ENCODE measurements at places on chromosomes 2 and 18.
A peak's percentile ranks its signal among the peaks of the same experiment; 100 is the strongest.

DNA sequence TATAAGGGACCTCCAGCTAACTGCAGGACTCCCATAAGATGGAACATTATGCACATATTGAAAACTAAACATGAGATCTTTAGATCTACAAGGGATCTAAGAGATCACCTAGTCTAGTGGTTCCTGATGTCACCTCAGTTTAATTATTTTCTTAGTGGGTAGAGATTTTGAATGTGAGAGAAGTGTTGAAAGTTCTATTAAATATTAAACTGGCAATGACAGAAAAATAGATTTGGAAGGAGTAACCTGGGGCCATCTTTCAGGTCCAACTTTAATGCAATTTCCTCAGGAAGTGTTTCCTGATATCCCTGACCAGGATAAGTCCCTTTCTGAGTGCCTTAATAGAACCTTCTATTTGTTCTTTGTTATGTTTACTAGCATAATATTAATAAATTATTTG lies 29.1 kb upstream of the CPS1 start:
- no peak for DNase-seq

- DNase-seq, result no peak
Observed at GRCh38 chr18:54948350-54948837, 10.9 kb downstream of the CCDC68 start.

GRCh38 chr2:238510911-238511613 lies 84.3 kb downstream of the ASB1 start:
- no peak for DNase-seq

- no peak for DNase-seq
Observed at GRCh38 chr18:79552140-79552631, 127.4 kb upstream of the CTDP1 start.

DNA sequence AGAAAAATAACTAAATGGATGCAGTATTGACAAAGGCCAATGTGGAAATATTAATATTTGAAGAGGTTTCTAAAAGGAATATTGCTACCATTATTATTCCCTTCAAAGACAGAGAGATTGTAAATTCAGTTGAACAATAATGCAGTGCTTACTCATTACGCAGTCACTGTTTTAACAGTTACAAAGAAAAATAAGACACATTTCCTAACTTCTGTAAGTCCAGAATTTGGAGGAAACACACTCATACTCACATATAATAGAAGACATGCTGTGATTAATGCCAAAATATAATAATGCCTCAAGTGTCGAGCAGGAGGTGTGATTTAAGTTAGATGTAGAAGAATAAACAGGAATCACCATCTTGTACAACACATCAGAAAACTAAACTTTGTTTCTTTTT lies 389.2 kb downstream of the FBXO15 start:
- DNase-seq, result no peak

DNA sequence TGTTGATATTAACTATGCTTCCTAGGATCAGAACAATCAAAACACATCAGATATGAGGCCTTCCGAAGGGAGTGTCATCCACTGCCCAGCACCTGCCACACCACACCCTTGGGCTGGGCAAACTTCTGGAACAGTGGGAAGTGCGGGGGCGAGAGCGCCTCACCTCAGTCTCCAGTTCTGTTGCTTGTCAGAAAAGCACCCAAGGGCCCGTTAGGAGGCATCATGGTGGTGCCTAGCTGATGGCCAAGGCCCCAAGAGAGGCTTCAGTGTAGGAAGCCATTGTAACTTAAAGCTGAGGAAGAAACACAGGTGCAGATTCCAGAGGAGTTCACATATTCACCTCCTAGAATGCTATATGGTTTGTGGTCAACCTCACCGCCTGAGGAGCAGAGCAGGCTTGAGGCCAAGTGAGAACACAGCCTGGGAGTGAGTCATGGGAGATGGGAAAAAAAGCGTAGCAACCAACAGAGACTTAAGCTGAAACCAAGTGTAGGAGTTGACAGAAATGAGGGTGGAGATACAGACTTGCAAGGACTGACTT lies 85.1 kb upstream of the ATL2 start:
- no peak for DNase-seq

DNA sequence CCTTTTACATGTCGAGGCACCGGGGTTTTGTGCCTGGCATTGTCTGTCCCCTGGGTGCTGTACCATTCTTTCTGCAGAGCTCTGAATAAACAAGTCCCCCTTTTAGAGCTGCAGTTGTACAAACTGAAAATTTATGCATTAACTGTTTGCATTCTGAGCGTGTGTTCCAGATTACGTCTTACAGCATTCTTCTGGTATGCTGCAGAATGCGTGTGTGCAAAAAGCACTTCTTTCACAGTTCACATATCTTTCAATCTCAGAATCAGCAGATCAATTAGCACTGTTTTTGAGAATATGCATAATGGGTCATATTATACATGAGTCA lies 27.5 kb downstream of the MEIS1 start:
- DNase-seq, result no peak

DNA sequence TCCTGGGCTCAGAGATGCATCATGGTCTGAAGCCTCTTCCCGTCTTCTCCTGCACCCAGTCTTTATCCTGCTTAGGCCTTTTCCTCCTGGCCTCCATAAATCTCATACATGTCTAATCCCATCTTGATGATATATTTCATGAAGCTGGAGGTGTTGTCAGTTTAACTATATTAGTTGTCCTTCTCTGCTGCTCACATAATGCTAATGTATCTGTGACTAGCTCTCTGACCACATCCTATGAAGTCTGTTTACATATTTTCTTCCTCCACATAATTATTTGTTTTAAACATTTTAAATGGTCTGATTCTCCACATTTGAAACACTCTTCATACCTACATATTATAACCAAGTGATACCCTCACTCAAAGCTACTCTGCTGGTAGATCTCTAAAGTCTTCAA lies 315.2 kb upstream of the RND3 start:
- DNase-seq, result no peak

DNA sequence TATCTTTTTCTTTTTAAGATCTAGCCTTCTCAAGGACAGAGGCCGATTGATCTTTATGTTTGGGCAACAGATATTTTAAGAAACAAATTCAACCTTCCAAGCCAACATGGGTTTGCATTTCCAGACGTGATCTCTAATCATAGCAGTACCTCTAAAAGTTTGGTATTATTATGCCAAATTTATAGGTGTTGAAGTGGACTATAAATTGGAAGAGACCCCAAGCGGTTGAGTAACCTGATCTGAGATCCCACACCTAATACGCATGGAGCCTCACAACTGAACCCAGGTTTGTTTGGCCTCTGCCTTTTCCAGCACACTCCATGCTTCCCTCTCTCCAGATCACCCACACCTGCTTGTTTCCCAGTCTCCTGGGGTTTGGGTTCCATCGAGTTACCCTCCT lies 116.5 kb downstream of the DDX1 start:
- DNase-seq, result no peak

DNA sequence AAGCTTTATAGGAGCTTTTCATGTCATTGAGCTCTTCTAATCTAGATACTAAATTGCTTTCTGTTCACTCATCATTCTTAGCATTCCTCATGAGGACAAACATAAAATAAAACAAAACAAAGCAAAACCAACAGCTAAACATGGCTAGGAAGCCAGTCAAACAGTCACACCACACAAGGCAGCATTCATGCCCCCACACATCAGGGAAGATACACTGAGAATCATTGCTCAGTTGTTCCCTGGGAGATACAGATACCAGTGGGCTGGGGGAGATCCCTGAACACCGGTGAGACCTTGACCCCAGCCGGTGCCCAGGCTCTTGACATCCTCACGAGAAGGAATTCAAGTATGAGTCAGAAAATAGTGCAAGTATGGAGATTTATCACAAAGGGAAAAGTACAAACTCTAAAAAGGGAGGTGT lies 177.9 kb upstream of the ARL4C start:
- no peak for DNase-seq

- DNase-seq, result peak; percentile 4
Observed at GRCh38 chr2:13779996-13780395, 852.5 kb upstream of the LRATD1 start.

DNA sequence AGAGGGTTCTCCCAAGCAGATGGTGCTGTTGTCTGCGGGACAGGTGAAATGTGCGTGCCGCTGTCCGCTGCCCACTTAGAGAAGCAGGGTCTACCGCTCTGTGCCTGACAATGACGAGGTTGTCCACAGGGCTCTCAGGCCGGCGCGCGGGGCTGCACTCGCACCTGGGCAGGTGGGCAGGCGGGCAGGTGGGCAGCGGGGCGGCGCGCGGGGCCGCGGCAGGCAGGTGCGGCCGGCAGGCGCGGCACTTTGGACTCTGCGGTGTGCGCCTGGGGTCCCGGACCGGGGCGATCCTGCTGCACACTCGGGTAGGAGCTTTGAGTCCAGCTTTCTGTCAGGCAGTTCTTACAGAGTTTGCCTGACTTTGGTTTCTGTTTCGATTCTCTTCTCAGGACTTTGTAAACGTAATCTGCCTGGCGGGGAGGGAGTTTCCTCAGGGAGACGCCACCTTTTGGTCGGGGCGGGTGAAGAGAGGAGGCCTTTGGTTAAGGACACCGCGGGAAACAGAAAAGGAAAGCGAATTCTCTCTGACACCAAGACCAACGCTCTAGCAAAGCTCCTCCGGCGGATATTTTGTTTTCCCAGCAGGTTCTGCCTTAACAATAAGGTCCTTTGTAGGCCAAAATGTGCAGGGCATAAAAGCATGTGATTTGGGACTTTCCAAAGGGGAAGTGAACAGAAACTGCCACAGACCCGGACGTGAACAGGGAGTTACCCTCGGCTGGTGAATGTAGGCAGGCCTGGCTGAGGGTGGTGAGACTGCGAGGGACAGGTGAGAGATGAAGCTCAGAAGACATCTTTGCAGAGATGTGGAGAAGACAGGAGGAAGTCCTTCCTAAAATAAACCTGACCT lies at the start of gene IFIH1:
IFIH1 (minus strand) TSS at position 357 of the 853 bp plus-strand sequence. CDS start 377 bp downstream, outside the sequence.
- DNase-seq, result peak; percentile 60

DNA sequence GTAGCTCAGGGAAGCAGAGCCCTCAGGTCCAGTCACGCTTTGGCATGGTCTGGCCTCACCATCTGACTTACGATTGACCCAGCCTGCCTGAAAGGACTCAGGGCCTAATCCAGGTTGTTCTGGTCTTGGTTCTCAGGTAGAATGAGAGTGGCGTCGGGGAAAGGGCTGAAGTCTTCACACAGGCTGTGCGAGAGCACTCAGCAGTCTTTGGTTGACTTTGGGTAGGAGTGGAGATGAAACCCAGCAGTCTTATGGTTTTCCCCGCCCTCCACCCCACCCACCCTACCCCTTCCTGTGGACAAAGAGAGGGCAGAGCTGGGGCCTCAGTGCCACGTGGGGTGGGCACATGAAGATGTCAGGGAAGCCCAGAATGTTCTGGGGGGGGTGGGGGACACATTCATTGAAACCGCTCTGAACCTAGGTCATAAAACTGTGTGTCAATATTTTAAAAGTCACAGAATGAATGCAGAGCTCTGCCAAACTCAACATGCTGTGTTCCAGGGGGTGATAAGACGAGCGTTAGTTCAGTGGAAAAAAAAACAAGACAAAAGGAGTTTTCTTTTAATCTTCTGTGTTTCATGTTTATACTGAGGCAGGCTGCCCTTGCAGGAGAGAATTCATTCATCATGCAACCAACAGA lies 58.6 kb upstream of the ALPP start:
- no peak for DNase-seq
